ENCODE measurements at places on chromosomes 4 and X.

DNA sequence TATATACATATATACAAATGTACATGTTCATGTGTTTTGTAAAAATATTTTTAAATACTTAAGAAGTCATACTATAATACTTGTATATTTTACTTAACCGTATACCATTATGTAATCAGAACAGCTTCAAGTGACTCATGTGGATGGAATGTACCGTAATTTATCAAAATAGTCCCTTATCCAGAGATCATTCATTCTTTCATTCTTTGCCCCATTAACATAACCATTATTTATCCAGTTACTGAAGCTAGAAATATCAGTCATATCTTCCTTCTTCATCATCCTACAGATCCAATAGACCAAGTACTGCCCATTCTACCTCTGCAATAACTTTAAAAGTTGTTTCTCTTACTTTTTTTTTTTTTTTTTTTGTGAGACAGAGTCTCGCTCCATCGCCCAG, 164.2 kb downstream of the MAB21L2 start:
- peak; percentile 67 for DNase-seq

- no peak for DNase-seq
Observed at GRCh38 chr4:77731656-77732055, 87.5 kb downstream of the CNOT6L start.

DNA sequence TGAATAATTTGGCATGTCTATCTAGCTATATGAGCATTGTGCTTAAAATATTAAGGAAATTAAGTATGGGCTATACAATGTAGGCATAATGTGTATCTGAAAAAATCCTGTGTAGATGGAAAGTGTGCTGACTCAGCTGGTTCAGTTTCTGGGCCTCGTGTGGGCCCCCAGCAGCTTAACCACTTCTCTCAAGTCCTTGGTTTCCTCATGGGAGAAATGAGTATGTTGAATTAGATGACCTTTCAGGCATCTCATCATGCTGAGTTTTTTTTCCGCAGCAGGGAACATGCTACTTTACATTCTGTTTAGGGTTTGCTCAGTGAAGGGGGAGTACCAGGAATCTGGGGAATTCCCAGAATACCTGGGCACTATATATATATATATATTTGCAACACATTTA, 30.5 kb downstream of the RHOH start:
- no peak for DNase-seq

DNA sequence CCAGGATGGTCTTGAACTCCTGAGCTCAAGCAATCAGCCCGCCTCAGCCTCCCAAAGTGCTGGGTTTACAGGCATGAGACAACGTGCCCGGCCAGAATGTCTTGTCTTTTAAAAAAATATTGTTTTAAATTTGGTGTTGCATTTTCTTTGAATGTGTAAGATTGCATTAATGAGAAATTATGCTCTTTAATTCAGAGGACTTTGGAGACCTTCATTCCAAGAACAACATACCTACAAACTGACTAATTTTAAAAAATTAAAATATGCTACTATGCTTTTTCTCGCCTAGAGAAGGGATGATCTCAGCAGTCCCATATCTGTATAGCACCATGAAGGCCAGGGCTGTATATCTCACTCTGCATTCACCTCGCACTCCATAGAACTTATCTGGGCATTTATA, 204.3 kb upstream of the SLC7A11 start:
- DNase-seq: peak; percentile 25

DNA sequence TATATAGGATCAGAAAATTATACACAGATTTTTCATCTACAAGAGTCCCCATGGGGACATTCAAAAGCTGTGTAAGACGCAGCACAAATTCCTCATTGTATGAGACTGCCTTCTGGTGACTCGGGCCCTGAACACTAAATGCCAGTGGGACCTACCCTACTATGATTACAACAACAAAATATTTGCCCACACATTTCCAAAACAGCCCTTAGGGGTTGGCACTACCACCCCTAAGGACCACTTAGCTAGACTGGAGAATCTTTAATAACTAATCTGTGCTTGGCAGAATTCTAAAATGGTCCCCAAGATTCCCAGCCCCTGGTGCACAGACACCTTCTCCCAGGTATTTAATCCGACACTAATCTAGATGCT, 29.1 kb downstream of the UCHL1 start:
- no peak for DNase-seq

GRCh38 chrX:46662188-46662958, 88.8 kb downstream of the CHST7 start:
- no peak for DNase-seq

GRCh38 chr4:43331226-43332051, 438.9 kb downstream of the GRXCR1 start:
- peak; percentile 93 for DNase-seq

DNA sequence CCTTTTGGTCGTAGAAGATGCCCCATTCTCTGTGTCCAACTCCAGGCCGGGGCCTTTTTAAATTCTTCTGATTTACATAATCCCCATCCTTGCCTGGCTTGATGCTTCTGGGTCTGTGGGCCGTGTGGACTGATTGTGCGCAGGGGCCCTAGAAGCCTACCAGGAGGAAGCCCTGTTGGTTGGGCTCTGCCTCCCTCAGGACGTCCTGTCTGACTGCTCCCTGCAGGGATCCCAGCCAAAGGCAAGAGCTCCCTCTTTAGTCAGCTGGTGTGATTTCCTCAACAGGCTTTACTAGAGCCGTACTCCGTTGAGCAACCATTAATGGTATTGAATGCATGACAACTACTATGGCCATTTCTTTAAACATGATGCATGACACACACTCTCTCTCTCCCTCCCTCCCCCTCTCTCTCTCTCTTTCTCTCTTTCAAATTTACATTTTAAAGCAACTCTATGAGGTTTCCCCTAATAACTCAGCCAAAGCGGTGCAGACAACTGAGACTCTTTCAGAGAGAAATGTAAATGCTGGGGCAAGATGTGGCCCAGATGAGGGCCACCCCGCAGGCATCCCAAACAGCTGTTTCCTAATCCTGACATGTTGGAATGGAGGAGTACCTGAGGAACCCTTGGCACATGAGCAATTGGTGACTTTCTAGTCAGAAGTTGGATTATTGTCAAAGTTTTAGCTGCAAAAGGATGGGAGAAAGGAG, 117.3 kb downstream of the DRD5 start:
- DNase-seq: peak; percentile 40

Data from fibroblast of skin of right biceps (primary cell).